Posterior vena cava (tissue), 2 donors: ENCODE measurements at places on chromosomes 1 and 21. TPM values are rescaled to one million over a fixed set of nuclear protein-coding genes. Genes with fewer than 3 reads are reported as not detected.

Gene AMY2A
- 3.3 TPM for total RNA-seq

Gene C1orf185
- total RNA-seq: not detected

Gene SPRR2B
- not detected for total RNA-seq

Gene WNT3A
- total RNA-seq: not detected

Gene ZC3H12A
- 18.4 TPM for total RNA-seq

Gene PGLYRP4
- total RNA-seq: not detected

Gene KCNE2
- not detected for total RNA-seq

Gene IPO13
- total RNA-seq: 20.4 TPM

Gene CLCA1
- total RNA-seq: not detected

Gene ATAD3C
- total RNA-seq: 0.14 TPM

Gene TTLL10
- total RNA-seq: not detected

Gene FBLIM1
- 328 TPM for total RNA-seq

- no peak for DNase-seq
These were observed 162.7 kb downstream of the DNM3 start for GRCh38 chr1:172003766-172004530.

DNA sequence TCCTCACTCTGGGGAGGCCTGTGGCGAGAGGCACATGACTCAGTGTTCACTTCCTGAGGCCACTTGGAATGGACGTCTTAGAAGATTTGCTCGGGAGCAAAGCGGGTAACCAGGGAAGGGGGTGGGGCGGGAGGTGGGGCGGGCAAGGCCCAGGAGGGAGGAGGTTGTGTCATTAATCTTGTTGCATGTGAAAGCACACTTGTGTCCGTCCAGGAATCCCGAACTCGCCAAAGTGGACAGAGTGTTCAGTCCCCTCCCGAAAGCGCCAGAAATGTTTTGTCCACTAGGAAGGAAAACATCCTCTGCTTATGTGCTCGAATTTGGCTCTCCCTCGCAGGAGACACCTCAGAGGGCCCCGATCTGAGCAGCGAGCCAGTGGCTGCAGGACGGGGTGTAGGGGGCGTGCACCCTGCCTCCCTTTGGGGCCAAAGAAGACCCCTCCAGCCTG is 84.2 kb downstream of the SPSB1 start:
- DNase-seq: no peak

DNA sequence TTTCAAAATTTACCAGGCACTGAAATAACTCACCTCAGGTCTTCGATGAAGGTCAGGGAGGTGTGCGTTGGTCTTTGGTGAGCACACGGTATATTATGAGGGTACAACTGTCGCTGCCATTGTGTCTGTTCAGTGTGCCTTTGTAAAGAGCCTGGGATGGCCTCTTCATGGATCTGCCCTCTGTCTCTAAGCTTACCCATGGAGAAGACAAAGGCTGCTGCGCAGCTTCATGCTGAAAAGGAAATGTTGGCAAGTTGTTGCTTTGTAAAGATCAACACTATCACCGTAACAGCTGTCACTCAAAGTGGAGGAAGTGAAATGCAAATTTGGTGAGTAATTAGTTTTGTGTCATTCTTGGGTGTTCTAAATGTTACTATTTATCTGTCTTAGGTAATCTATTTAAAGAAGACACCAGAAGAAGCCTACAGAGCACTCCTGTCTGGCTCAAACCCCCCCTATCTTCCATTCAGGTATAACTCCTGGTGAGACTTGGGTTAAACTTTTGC is 71.6 kb downstream of the CDC14A start:
- DNase-seq: no peak

- peak; percentile 95 for DNase-seq
These were observed 2.7 kb upstream of the SDC3 start for GRCh38 chr1:30911059-30911954.

- DNase-seq: no peak
These were observed 100.2 kb downstream of the SPATA46 start for GRCh38 chr1:162276493-162276892.

DNA sequence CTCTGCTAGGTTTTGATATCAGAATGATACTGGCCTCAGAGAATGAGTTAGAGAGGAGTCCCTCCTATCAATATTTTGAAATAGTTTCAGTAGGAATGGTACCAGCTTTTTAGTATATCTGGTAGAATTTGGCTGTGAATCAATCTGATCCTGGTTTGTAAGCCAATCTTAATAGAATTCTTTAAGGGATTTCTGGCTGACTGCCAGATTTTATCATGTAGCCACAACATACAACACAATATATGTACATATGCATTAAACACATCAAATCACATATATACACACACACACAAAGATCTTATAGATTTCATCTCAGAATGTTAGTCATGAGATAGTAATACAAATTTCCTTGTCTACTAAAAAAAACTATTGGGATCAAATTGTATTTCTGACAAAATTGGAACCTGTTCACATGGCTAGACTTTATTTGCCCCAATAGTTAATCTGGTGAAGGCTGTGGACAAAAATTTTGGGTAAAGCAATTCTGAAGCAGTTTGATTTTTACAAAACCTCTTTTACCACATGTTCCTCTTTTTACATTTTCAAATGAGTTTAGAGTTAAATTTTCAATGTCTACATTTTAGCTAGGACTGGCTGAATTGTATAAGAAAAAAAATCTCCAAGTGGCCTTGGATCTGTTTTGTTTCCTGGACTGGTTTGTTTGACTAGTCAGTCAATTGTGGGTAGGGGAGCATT is 151.7 kb downstream of the FASLG start:
- DNase-seq: no peak

DNA sequence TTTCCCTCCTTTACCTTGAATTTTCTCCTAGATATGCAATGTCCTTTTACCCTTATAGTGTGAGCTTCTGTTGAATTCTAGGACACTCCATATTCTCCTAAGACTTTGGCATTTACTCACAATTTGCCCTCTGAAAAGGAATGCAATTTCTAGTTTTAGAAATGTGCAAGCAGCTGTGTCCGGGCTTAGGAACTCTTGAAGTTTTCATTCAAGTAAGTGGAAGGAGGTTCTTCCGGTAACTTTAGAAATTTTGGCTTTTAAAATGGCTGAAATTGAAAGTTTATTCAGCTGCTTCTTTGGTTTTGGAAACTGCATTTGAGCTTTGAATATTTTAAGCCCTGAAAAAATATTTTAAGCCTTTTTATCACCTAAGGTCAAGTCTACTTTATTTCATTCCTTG is 56.3 kb downstream of the DPH5 start:
- DNase-seq: no peak

- no peak for DNase-seq
These were observed 132.5 kb downstream of the GALNT2 start for GRCh38 chr1:230199554-230199953.

DNA sequence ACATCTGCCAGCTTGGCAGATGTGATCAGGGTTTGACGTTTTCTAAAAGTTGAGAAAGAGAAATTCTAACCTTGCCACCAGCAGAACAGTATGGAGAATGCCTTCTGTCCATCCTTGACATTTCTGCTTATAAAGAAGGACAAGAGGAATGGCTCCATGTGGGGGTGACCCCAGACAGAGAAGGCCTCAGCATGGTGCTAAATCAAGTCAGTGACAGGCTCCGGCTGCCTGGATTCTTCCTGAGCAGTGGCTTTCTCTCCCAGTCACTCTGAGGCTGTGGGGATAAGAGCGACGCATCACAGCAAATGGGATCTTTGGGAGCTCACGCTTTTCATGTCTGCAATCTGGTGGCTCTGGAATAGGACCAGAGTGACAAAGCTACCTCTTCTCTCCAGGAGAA is 640.2 kb upstream of the CAMK1G start:
- no peak for DNase-seq

DNA sequence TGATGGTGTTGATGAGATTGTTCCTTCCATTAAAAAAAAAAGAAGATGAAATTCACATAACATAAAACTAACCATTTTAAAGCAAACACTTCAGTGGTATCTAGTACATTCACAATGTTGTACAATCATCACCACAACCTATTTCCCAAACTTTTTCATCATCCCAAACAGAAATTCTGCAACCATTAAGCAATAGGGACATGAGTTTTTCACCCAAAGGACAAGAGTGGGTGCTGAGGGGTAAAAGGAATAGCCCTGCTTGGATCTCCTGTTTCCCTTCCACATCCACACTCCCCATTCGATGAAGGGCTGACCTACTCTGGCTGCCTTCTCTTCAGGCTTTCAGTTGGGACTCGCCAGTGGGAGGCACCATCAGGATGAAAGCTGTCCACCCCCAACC is 59.3 kb downstream of the SLC9A1 start:
- no peak for DNase-seq

- DNase-seq: peak; percentile 52
These were observed 341.8 kb downstream of the LMX1A start for GRCh38 chr1:165014753-165015152.

GRCh38 chr1:230708631-230709580 is 5.0 kb downstream of the AGT start:
- peak; percentile 82 for DNase-seq

- DNase-seq: peak; percentile 22
These were observed 836 bp upstream of the PRCC start for GRCh38 chr1:156766298-156767100.

GRCh38 chr21:43974791-43975468 is 37.2 kb upstream of the TRAPPC10 start:
- DNase-seq: no peak

DNA sequence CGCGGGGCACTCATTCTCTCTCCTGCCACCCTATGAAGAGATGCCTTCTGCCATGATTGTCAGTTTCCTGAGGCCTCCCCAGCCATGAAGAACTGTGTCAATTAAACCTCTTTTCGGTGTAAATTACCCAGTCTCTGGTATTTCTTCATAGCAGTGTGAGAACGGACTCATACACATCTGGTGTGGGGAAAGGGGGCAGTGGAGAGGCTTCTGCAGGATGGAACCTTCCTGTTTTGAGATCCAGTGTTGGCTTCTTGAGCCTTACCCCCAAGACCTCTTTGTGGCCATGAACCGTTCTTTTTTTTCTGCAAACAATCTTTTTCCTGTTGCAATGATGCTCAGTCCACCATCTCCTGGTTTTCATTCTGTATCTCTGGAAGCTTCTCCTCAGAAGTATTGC is 248.4 kb downstream of the PRDM2 start:
- DNase-seq: no peak

GRCh38 chr1:155006601-155007101 is 4.0 kb downstream of the ZBTB7B start:
- DNase-seq: no peak

GRCh38 chr1:27179379-27179778 is 24.5 kb upstream of the SLC9A1 start:
- no peak for DNase-seq

GRCh38 chr1:117061986-117062415 is 1.9 kb downstream of the TTF2 start:
- no peak for DNase-seq

GRCh38 chr1:224343679-224344078 is 13.0 kb upstream of the CNIH4 start:
- no peak for DNase-seq

GRCh38 chr1:36831186-36831810 is 203.0 kb downstream of the GRIK3 start:
- DNase-seq: no peak

DNA sequence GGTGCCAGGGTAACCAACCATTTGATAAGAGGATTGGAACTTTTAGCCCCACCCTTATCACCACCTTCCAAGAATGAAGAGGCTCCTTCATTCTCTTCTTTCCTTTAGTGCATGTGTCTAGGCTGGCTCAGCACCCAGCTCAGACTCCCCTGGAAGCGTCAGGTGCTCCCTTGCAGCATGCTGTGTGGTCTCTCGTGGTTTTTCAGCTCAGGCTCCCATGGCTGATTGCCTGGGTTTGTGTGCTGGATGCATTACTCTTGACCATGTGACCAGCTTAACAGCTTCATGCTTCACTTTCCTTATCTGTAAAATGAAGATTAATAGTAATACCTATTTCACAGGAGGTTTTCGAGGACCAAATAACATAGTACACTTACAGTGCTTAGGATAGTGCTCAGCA is 198.4 kb downstream of the HHAT start:
- DNase-seq: no peak

GRCh38 chr1:36857754-36858153 is 176.6 kb downstream of the GRIK3 start:
- DNase-seq: no peak

DNA sequence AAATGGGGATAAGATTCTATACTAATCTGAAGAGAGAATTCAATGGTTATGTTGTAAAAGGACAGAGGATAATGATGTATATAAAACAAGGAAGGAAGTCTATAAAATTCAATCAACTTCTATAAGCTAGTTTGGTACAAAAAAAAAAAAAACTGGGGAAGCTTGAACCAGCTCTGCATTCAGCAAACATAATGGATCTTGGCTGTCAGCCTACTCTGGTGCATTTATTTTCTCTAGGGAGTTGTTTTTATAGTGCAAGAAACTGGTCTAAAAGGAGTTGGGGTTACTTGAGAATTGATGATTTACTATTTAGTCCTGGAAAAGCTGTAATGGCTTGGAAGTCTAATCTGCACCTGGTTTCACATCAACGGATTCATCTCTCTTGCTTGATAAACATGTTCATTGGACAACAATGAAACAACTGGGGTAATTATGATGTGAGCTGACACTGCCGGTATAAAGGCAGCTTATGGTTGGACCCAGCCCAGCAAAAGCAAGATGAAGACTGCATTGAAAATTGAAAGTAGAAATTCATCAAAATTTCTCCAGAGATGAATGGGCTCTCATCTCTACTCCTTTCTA is 199.4 kb upstream of the NRIP1 start:
- no peak for DNase-seq
